H9 (cell line): ENCODE measurements at places on chromosomes 7 and 10. TPM values are rescaled to one million over a fixed set of nuclear protein-coding genes. Genes with fewer than 3 reads are reported as not detected.

The ZNF25 gene
- 0.83 TPM in 2 replicates for total RNA-seq

The LRMDA gene
- 1.8 and 2.1 TPM in 2 replicates for total RNA-seq

The SPDYE6 gene
- total RNA-seq: not detected in 2 replicates

The OR2A1 gene
- total RNA-seq: not detected in 2 replicates

The PON1 gene
- total RNA-seq: 0.15 and 0.90 TPM in 2 replicates

The GALNT17 gene
- total RNA-seq: 41.6 and 43.2 TPM in 2 replicates

The MKLN1 gene
- 33.8 and 34.3 TPM in 2 replicates for total RNA-seq

The SMO gene
- total RNA-seq: 66.8 and 70.0 TPM in 2 replicates

The AZGP1 gene
- total RNA-seq: 0.24 TPM in 1 of 2 replicates, not detected in the other

The EN2 gene
- 0.07 and 0.15 TPM in 2 replicates for total RNA-seq

The HOXA11 gene
- not detected in 2 replicates for total RNA-seq

The CALCR gene
- 0.44 and 0.52 TPM in 2 replicates for total RNA-seq

The SPDYE16 gene
- total RNA-seq: not detected in 2 replicates

The ZNF467 gene
- total RNA-seq: 0.31 and 0.35 TPM in 2 replicates

The OPN4 gene
- total RNA-seq: not detected in 2 replicates

The MOGAT3 gene
- total RNA-seq: 0.11 and 0.15 TPM in 2 replicates

The CYP3A5 gene
- 0.22 TPM in 1 of 2 replicates, not detected in the other for total RNA-seq

The ZNF438 gene
- total RNA-seq: 0.83 and 0.97 TPM in 2 replicates

The KLLN gene
- total RNA-seq: 0.61 and 0.79 TPM in 2 replicates

The ZNF316 gene
- total RNA-seq: 22.2 and 23.4 TPM in 2 replicates

The TEX36 gene
- not detected in 2 replicates for total RNA-seq

The OPN1SW gene
- total RNA-seq: not detected in 2 replicates

The CYP26C1 gene
- 0.42 and 0.79 TPM in 2 replicates for total RNA-seq

The SFRP4 gene
- total RNA-seq: not detected in 2 replicates

The MINDY4 gene
- total RNA-seq: 2.6 and 3.1 TPM in 2 replicates

The WDFY4 gene
- not detected in 2 replicates for total RNA-seq

The ZNF735 gene
- total RNA-seq: not detected in 2 replicates

The RAPGEF5 gene
- total RNA-seq: 13.3 and 14.4 TPM in 2 replicates

The OGDHL gene
- total RNA-seq: 21.9 and 22.6 TPM in 2 replicates

The CALHM3 gene
- not detected in 2 replicates for total RNA-seq

The SNX10 gene
- 9.4 and 9.6 TPM in 2 replicates for total RNA-seq

The ELMO1 gene
- 7.8 TPM in 2 replicates for total RNA-seq

The AMZ1 gene
- total RNA-seq: 0.74 and 0.90 TPM in 2 replicates

The UNCX gene
- total RNA-seq: not detected in 2 replicates

The HKDC1 gene
- 0.31 TPM in 1 of 2 replicates, not detected in the other for total RNA-seq

The PTTG1IP2 gene
- total RNA-seq: not detected in 2 replicates

The AKR1C4 gene
- not detected in 2 replicates for total RNA-seq

The JCAD gene
- 0.66 and 0.77 TPM in 2 replicates for total RNA-seq

The MRLN gene
- not detected in 2 replicates for total RNA-seq

The SYNPO2L gene
- total RNA-seq: 0.11 TPM in 1 of 2 replicates, not detected in the other

The RBP3 gene
- not detected in 2 replicates for total RNA-seq

The MSANTD7 gene
- total RNA-seq: 23.1 and 25.0 TPM in 2 replicates

The HDAC9 gene
- 6.9 and 7.7 TPM in 2 replicates for total RNA-seq

The NUTM2E gene
- 0.11 TPM in 1 of 2 replicates, not detected in the other for total RNA-seq

The SDK1 gene
- total RNA-seq: 8.4 and 8.7 TPM in 2 replicates

The NYAP1 gene
- total RNA-seq: 3.2 and 4.0 TPM in 2 replicates

The CEP55 gene
- total RNA-seq: 16.1 and 17.8 TPM in 2 replicates

The CTTNBP2 gene
- 15.7 and 17.6 TPM in 2 replicates for total RNA-seq

The DENND10 gene
- 62.7 and 63.2 TPM in 2 replicates for total RNA-seq

The ADCY1 gene
- total RNA-seq: 18.7 and 21.6 TPM in 2 replicates

The CXCL12 gene
- 28.3 and 29.5 TPM in 2 replicates for total RNA-seq
